ENCODE measurements at places on chromosomes 2 and 18. TPM values are rescaled to one million over a fixed set of nuclear protein-coding genes. Genes with fewer than 3 reads are reported as not detected.

DNA sequence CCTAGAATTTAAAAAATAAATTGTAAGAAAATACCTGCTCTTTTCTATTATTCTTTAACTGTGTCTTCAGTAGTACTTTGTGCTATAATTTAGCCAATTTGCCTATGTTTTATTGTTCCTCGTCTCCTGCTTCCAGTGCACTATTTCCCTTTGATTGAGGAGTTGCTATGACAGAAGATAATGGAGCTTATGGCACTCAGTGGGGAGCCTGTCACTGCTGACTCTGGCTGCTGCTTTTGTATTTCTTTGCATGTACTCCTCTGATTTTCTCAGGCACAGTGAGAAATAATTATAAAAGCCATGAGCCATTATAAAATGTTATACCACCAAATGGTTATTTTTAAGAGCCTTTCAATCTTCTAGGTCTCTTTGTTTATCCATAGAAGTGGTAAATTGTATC is 1310.8 kb upstream of the SLC39A10 start:
- no peak overlapping the region for H3K27ac ChIP-seq
- no peak overlapping the region for H3K4me3 ChIP-seq
- no peaks in the 10 kb centered on the region for H3K27me3 ChIP-seq
- no peaks in the 10 kb centered on the region for H3K4me1 ChIP-seq
- no peak for DNase-seq

GRCh38 chr2:103809415-103809814 is 1044.5 kb upstream of the POU3F3 start:
- no peak overlapping the region for H3K27ac ChIP-seq
- no peaks in the 10 kb centered on the region for H3K27me3 ChIP-seq
- H3K36me3 ChIP-seq = no peaks in the 10 kb centered on the region
- H3K4me1 ChIP-seq = no peaks in the 10 kb centered on the region

GRCh38 chr2:101007415-101008345 is 5.6 kb downstream of the RPL31 start:
- no peak overlapping the region for H3K27ac ChIP-seq
- H3K27me3 ChIP-seq = no peaks in the 10 kb centered on the region

GRCh38 chr2:81206216-81206615 is 901.7 kb upstream of the LRRTM1 start:
- H3K27me3 ChIP-seq = no peaks in the 10 kb centered on the region
- H3K27ac ChIP-seq = no peak overlapping the region
- no peaks in the 10 kb centered on the region for H3K36me3 ChIP-seq
- no peak overlapping the region for H3K4me3 ChIP-seq

GRCh38 chr2:7697052-7697451 is 779.8 kb downstream of the RNF144A start:
- H3K27me3 ChIP-seq = no peaks in the 10 kb centered on the region
- DNase-seq = no peak
- no peak overlapping the region for H3K4me3 ChIP-seq
- no peaks in the 10 kb centered on the region for H3K4me1 ChIP-seq
- no peaks in the 10 kb centered on the region for H3K36me3 ChIP-seq

DNA sequence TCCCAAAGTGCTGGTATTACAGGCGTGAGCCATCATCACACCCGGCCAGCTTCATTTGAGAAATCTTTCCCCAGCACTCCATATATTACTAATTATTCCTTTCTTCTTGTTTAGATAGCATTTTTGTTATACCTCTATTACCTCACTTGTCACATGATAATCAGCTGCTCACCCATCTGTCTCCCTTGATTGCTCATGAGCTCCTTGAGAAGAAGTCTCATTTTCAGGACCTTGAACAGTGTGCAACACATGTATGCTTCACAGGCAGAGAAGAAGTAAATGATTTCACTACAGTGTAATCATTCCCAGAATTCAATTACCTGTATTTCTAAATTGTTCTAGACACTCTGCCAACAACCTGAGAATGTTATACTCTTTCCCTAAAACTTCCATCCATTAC is 6.2 kb downstream of the PAIP2B start:
- H3K4me3 ChIP-seq = no peak overlapping the region
- DNase-seq = no peak
- H3K4me1 ChIP-seq = peaks cover 11% of the 10 kb centered on the region
- no peaks in the 10 kb centered on the region for H3K27me3 ChIP-seq

DNA sequence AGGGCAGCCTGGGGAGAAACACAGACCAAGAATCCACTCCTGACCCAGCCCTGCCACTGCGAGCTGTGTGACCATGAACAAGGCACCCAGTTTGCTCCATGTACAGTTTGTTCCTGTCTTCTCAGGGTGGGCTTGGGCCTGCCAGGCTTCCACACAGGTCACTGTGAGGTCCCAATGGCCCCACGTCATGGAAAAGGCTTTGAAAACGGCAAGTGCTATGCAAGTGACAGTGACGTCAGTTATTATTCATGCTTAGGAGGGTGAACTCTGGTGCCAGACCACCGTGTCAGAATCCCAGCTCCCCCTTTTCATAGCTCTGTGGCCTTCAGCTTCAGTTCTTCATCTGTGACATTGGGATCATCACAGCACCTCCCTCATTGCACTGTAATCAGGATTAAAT is 87.1 kb downstream of the TNS1 start:
- peak overlapping the region; percentile 97 for H3K27ac ChIP-seq
- DNase-seq = peak; percentile 29
- H3K36me3 ChIP-seq = no peaks in the 10 kb centered on the region
- H3K27me3 ChIP-seq = no peaks in the 10 kb centered on the region

GRCh38 chr18:57122936-57123510 is 23.9 kb upstream of the BOD1L2 start:
- H3K36me3 ChIP-seq = no peaks in the 10 kb centered on the region
- no peaks in the 10 kb centered on the region for H3K4me1 ChIP-seq
- no peak overlapping the region for H3K4me3 ChIP-seq
- no peak for DNase-seq
- no peak overlapping the region for H3K27ac ChIP-seq

DNA sequence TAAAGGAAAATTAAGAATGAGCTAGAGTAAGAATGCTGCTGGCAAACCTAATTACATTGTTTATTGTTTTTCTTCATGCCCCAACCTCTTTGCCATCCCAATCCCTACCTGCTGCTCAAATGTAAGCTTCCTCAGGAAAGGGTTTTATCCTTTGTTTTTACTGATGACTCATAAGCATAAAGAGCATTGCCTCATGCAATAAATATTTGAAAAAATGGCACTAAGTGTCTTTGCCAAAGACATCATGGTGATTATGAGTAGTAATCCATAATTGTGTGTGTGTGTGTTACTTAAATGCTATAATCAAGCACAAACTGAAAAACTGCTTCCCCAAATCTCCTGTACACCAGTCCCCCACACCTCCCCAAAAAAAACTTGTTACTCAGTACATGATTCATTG is 53.4 kb downstream of the DNER start:
- H3K4me1 ChIP-seq = no peaks in the 10 kb centered on the region
- no peak overlapping the region for H3K4me3 ChIP-seq
- H3K27ac ChIP-seq = no peak overlapping the region
- no peaks in the 10 kb centered on the region for H3K27me3 ChIP-seq

- no peaks in the 10 kb centered on the region for H3K4me1 ChIP-seq
- no peaks in the 10 kb centered on the region for H3K27me3 ChIP-seq
- no peak overlapping the region for H3K27ac ChIP-seq
Measured at GRCh38 chr2:61090386-61090921, 24.8 kb downstream of the SANBR start.

DNA sequence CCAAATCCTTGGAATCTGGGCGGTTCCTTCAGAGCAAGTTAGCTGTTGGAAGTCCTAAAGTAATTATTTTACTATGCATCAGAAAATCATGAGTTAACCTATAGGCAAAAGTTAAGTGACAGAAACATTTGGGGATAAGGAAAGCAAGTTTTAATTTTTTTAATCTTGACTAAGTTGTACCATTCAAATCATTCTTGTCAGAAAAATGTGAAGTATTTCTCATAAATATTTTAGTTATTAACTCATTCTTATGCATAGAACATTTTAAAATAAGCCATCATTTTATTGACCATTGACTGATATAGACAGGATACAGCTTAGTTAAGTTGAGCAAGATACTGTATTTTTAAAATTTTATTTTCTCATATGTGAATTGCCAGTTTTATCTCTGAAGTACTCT is 98.2 kb upstream of the FOSL2 start:
- H3K27ac ChIP-seq = no peak overlapping the region
- no peaks in the 10 kb centered on the region for H3K4me1 ChIP-seq
- H3K36me3 ChIP-seq = no peaks in the 10 kb centered on the region
- H3K4me3 ChIP-seq = no peak overlapping the region
- H3K27me3 ChIP-seq = no peaks in the 10 kb centered on the region

GRCh38 chr18:37161491-37161890 is 332.6 kb downstream of the KIAA1328 start:
- no peaks in the 10 kb centered on the region for H3K4me1 ChIP-seq
- no peaks in the 10 kb centered on the region for H3K27me3 ChIP-seq
- no peak overlapping the region for H3K27ac ChIP-seq
- DNase-seq = no peak
- no peaks in the 10 kb centered on the region for H3K36me3 ChIP-seq

GRCh38 chr18:74081966-74082741 is 65.5 kb downstream of the FBXO15 start:
- H3K27ac ChIP-seq = no peak overlapping the region
- no peak overlapping the region for H3K4me3 ChIP-seq
- H3K4me1 ChIP-seq = no peaks in the 10 kb centered on the region
- no peaks in the 10 kb centered on the region for H3K36me3 ChIP-seq
- DNase-seq = no peak

GRCh38 chr2:101696272-101697123 is 1.0 kb upstream of the MAP4K4 start:
- H3K4me3 ChIP-seq = peak overlapping the region; percentile 48
- no peaks in the 10 kb centered on the region for H3K36me3 ChIP-seq
- no peaks in the 10 kb centered on the region for H3K27me3 ChIP-seq
- peaks cover 14% of the 10 kb centered on the region for H3K4me1 ChIP-seq

DNA sequence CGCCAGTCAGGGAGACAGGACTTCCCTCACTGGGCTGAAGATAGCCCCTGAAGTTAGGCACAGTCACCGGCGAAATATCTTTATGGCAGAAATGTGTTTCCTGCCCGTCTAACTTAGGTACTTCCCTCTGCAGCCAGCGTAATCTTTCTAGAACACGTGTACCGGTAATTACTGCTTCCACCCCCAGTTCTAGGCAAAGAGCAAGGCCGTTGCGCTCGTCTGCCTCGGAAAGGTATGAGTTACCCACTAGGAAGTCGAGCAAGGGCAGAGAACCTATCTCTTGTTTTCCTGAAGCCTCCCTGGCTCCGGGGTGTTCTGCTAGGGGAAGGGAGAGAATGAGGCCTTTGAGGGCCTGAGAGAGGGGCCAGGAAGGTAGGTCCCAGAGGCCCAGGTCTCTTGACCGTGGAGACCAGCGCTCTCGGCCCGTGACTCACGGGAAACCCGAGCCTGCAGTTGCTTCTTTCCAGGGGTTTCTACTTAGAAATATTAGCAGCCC is 70.0 kb downstream of the TWSG1 start:
- H3K4me1 ChIP-seq = no peaks in the 10 kb centered on the region
- H3K27me3 ChIP-seq = no peaks in the 10 kb centered on the region
- peak; percentile 55 for DNase-seq
- H3K27ac ChIP-seq = no peak overlapping the region
- no peak overlapping the region for H3K4me3 ChIP-seq
- no peaks in the 10 kb centered on the region for H3K36me3 ChIP-seq

DNA sequence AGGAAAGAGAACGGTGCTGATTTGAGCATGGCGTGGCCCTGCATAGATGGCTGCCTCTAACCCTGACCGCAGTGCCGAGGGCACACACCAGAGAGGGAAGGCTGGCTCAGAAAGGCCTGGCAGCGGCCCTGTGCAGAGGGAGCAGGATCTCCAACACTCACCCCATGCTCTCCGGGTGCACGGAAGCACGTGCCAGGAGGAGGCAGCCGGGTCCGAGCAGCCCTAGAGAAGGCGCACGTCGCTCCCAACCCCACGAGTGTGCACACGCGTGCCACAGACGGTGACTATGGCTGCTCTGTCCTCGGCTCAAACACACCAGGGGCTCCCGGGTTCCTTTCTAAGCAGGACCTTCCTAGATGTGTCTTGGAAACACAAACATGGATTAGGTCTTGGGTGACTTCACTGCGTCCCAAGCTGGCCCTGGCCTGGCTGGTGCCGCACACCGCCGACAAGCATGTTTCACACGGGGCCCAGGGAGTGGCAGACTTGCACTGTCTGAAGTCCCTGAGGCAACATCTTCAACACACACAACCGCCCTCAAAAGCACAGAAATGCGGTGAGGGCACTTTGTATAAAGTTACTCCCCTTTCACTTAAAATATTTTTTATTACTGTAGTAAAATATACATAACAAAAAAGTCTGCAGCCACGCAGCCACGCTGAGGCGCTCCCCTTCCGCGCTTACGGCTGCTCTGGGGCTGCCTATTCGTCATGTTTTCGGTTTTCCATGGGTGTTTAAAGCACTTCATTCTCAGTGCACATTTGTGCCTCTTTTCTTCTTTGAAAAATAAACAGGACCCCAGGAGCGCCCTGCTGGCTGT is 110.0 kb downstream of the ZNF516 start:
- H3K4me3 ChIP-seq = no peak overlapping the region
- H3K27ac ChIP-seq = peak overlapping the region; percentile 12
- peak; percentile 11 for DNase-seq
- H3K4me1 ChIP-seq = no peaks in the 10 kb centered on the region
- H3K36me3 ChIP-seq = no peaks in the 10 kb centered on the region

NRP2 gene
- total RNA-seq = 35.9 TPM

REG1B gene
- not detected for total RNA-seq

FNDC4 gene
- 9.1 TPM for total RNA-seq

SERPINB3 gene
- total RNA-seq = not detected

FKBP7 gene
- 30.2 TPM for total RNA-seq

Measured in uterus (tissue), 4 donors.